Activated T-helper 9 cell treated with anti-CD3 and anti-CD28 coated beads, Interleukin-2, amount 50 U/mL, for 16 hours (primary cell): ENCODE measurements at places on chromosomes 7 and 10.
A peak's percentile ranks its signal among the peaks of the same experiment; 100 is the strongest.

GRCh38 chr10:86945361-86946212 lies 11.8 kb downstream of the MMRN2 start:
- no peak for DNase-seq

GRCh38 chr10:26944261-26944882 lies 83.6 kb upstream of the ABI1 start:
- no peak for DNase-seq

- no peak for DNase-seq
Measured at GRCh38 chr7:20264623-20265022, 47.4 kb upstream of the MACC1 start.

DNA sequence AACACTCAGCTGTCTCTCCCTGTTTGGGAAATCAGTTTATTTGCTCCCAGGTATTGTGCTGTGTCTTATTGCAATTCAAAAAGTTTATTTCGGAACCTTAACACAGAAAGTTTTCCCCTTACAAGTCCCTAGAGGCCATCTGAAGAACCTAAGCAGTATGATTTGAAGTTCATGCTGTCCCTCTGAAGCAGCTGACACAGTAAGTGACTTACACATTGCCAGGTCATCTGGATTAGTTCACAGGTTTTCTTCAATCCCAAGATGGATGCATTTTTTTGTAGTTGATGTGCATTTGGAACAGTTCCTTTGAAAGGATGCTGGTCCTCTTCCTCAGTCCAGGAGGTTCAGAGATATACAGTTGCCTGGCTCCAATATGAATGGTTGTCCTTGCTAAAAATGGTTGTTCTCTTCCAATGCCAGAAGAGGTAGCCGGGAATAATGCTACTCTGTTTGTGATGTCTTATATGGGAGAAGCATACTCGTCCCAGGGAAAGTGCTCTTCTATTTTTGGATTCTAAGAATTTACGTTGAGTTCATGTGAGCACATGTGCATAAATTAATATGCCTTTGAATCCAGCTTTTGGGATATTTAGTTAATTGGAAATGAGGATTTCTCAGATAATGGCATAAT lies 183.5 kb upstream of the PHYHIPL start:
- DNase-seq: no peak

GRCh38 chr10:116704926-116705325 lies 37.4 kb downstream of the HSPA12A start:
- DNase-seq: no peak

- DNase-seq: no peak
Measured at GRCh38 chr10:47231414-47231813, 68.6 kb upstream of the GDF10 start.

- no peak for DNase-seq
Measured at GRCh38 chr7:36910859-36911258, 186.6 kb upstream of the AOAH start.

DNA sequence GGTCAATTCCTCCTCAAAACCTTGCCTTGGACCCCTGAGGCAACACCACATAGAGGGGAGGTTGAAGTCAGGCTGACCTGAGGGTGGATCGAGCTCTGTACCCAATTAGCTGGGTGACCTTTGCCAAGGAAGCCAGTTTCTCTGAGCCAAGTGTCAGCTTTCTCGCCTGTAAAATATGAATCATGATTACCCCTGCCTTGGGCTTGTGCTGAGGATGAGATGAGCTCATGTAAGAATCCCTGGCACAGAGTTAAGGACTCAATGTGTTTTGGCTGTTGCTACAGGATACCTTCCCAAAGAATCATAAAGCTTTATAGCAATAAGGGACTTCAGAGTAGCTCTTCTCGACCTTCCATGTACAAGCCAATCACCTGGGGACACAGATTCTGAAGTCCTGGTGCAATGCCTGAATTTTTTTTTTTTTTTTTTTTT lies 43.5 kb upstream of the CACUL1 start:
- no peak for DNase-seq

DNA sequence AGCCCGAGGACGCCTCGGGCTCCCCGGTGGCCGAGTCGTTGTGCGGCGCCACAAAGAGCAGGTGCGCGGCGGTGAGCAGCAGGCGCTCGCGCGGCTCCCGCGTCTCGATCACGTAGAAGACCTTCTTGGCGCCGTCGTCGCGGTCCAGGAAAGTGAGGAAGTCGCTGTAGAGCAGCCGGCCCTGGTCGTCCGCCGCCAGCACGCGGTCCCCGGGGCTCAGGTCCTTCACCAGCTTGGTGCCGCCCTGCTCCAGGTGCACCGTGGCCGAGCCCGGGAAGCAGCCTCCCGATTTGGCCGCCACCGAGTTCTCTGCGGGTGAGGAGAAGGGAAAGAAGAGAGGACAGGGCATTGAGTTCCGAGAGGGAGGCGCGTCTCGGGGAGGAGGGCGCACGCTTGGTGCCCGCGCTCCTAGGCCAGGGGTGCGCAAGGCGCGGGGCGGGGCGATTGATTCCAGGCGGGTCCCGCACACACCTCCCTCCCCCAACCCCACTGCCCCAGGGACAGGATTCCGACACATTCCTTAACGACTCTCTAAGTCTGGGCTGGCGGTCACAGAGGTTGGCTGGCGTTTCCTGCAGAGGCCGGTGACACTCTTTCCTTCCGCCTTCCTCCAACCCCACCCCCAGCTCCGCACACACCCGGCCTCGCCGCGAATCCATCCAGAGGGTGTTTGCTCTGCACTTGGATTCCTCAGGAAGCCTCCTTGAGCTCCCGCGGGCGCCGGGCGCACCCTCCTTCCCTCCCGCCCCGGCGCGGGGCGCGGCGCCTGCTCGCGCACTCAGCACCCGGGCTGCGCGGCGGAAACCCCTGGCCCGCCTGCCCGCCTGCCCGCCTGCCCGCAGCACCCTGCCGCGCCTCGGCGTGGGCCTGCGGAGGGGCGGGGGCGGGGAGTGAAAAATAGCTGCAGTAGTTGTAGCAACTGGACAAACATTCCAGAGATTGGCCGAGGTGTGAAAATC lies 8.6 kb downstream of the SHH start:
- DNase-seq: no peak

- no peak for DNase-seq
Measured at GRCh38 chr7:1741751-1742554, 71.9 kb downstream of the ELFN1 start.

DNA sequence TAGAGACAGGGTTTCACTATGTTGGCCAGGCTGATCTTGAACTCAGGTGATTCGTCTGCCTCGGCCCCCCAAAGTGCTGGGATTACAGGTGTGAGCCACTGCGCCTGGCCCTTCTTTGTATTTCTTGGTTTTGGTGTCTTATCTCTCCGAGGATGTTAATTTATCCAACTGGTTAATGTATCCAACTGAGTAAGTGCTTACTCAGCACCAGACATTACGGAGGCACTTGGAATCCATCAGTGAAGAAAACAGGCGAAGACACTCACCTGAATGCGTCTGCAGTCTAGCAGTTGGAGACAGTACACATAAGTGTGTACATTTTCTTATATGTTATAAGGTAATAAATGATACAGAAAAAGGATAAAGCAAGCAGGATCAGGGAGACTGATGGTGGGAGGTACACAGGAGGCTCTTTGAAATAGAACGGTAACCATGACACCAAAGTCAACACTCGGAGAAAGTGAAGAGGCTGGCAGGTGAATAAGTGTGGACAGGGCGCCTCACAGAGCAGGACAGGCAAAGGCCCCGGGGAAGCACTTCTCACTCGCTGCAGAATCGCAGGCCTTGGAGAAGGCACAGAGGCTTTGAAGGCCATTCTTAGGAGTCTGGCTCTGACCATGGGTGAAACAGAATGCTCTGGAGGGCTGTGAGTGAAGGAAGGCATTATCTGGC lies 73.1 kb downstream of the LANCL2 start:
- DNase-seq: no peak

GRCh38 chr10:82399850-82400249 lies 524.9 kb downstream of the NRG3 start:
- no peak for DNase-seq

DNA sequence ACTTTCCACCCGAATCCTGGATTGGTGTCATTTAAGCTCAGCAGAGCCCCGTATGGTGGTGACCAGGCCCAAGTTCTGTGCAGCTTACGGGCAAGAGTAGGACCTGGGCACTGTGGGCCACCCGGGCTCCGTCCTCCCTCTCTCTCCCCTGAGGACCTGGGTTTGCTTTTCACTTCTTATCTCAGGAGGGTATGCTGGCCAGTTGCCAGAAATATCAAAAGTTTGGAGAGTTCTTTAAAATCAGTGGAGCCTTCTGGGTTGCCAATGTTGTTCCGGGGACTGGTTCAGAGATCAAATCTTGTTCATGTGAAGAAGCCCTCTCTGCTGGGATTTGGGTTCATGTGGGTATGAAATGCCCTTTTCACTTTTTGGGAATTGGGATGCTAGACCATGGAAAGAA lies 145.4 kb downstream of the GRK5 start:
- DNase-seq: no peak

DNA sequence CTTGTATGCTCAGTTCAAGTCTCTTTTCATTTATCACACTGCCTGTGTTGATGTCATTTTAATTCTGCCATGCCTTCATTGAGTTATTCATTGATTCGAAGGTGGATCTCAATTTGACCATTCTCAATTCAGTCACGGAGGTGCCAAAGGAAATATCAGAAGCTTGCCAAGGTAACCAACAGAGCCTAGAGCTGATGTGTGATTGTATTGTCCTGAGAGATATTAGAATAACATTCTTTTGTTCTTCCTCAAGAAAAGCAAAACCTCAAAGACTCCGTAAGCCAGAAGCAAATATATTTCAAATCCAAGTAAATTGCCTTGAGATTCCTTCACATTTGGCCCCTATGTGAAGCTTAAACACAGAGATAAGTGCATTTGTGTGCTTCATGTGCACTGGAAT lies 345.3 kb downstream of the CXCL12 start:
- DNase-seq: no peak

DNA sequence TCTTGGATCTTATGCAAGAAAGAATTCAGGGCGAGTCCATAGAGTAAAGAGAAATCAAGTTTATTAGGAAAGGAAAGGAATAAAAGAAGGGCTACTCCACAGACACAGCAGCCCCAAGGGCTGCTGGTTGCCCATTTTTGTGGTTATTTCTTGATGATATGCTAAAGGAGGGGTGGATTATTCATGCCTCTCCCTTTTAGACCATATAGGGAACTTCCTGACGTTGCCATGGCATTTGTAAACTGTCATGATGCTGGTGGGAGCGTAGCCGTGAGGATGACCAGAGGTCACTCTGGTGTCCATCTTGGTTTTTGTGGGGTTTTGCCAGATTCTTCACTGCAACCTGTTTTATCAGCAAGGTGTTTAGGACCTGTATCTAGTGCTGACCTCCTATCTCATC lies 115.4 kb upstream of the CARD11 start:
- DNase-seq: no peak

- DNase-seq: no peak
Measured at GRCh38 chr7:585873-586272, 66.2 kb upstream of the PDGFA start.

DNA sequence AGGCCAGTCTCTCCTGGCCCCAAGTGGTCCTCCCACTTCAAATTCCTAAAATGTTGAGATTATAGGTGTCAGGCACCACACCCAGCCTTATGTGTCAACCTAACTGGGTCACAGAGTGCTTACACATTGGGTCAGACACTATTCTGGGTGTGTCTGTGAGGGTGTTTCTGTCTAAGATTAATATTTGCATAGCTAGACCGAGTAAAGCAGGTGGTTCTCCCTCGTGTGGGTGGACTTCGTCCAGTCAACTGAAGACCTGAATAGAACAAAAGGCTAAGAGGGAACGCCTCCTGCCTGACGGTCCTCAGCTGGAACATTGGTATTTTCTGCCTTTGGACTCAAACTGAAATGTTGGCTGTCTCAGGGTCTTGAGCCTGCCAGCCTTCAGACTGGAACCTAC lies 11.5 kb downstream of the PPIF start:
- DNase-seq: no peak

DNA sequence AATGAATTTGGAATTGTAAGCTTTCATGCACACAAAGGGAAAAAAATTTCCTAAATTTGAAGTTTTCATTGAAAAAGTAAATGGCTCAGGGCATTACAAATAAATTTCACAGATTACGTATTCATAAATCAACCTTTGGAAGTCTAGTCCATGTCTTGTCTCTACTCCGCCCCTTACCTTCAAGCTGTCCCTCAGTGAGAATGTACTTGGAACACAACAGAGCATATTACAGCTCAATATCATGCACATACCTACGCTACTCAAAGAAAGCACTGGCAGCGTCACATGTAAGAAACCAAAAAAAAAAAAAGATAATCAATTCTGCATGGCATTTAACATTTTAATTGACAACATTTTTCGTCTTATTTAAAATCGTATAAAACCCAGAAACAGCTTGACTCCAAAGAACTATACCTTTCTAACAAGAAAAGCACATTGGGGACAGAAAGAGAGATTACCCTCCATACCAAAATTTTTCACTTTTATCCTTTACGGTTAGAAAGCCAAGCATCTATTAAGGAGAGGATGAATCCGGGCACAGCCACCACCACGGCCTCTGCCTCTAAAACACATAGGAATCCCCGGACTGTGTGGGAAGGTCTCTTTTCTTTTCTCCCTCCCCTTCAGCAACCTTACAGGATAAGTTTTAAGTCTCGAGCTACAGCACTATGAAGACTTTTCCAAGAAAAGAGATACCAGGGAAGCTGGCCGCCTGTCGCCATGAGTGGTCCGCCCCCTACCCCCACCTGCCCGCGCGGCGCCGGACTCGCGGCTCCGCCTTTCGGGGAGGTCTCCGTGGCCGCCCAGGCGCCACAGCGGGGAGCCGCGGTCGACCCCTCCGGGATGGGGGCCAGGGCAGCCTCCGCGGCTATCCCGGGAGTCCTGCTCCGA lies 1.1 kb downstream of the JMJD1C start:
- peak; percentile 19 for DNase-seq
